ENCODE measurements at places on chromosomes 11 and 22. TPM values are rescaled to one million over a fixed set of nuclear protein-coding genes. Genes with fewer than 3 reads are reported as not detected.
A peak's percentile ranks its signal among the peaks of the same experiment; 100 is the strongest.

The BANF1 gene
- 300 TPM for total RNA-seq

DNA sequence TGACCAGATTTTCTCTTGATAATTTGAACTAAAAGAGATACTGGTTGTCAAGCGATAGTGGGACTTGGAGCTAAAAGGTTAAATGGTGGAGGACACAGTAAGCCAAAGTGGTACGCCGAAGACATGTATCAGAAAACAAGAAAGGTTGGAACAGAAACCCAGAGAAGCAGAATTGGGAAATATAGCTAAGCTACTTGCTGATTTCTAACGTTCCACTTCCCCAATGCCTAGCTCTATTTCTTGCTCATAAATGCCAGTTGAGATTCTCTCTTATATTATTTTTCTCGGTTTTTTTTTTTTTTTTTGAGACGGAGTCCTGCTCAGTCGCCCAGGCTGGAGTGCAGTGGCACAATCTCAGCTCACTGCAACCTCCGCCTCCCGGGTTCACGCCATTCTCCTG is 12.7 kb downstream of the TMEM41B start:
- H3K27ac ChIP-seq = no peak overlapping the region
- H3K4me3 ChIP-seq = no peak overlapping the region
- H3K27me3 ChIP-seq = no peaks in the 10 kb centered on the region
- H3K4me1 ChIP-seq = peaks cover 2% of the 10 kb centered on the region

DNA sequence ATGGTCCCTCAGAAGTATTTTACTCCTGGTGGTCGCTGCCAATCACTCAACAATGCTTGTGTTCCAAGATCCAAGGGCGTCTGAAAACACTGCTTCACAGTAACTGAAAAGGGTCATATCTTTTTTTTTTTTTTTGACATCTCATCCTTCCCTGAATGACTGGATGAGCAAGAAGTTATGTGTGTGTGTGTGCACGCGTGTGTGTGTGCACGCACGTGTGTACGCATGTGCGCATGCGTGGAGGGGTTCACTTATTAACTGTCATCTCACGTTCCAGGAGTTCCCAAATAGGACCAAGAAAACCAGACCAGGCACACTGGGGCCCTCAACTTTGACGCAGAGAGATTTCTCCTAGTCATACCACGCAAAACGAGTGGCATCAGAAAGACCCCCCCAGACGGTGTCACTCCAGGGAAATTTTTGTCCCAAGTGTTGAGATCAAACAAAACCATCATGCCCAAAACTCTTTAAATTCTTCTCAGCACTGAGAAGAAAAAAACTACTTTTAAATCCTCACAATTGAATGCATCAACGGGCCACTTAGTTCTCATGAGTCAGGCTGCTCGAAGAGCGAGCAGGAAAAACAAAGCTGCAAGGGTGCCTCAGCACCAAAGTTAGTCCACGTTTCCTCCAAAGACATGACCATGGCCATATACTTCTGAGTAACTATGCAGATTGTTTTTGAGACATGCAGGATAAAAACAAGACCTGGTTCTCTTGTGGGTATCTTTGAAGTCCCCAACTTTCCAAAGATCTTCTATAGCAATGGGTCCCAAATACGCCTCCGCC is 12.9 kb downstream of the MN1 start:
- no peak overlapping the region for H3K4me3 ChIP-seq
- no peaks in the 10 kb centered on the region for H3K36me3 ChIP-seq
- no peaks in the 10 kb centered on the region for H3K4me1 ChIP-seq
- H3K27ac ChIP-seq = no peak overlapping the region

The SNX19 gene
- 82.4 TPM for total RNA-seq

The OR5P2 gene
- total RNA-seq = not detected

The MRGPRX3 gene
- total RNA-seq = not detected

- H3K27ac ChIP-seq = no peak overlapping the region
- H3K36me3 ChIP-seq = no peaks in the 10 kb centered on the region
Measured at GRCh38 chr11:38968951-38969350, 2370.9 kb upstream of the RAG2 start.

The OR8H2 gene
- not detected for total RNA-seq

GRCh38 chr11:92843455-92843854 is 126.0 kb upstream of the MTNR1B start:
- no peaks in the 10 kb centered on the region for H3K36me3 ChIP-seq
- H3K27me3 ChIP-seq = no peaks in the 10 kb centered on the region
- H3K27ac ChIP-seq = no peak overlapping the region
- no peaks in the 10 kb centered on the region for H3K4me1 ChIP-seq
- no peak overlapping the region for H3K4me3 ChIP-seq
- DNase-seq = no peak

The GPR83 gene
- 2.8 TPM for total RNA-seq

The OR10A2 gene
- total RNA-seq = not detected

DNA sequence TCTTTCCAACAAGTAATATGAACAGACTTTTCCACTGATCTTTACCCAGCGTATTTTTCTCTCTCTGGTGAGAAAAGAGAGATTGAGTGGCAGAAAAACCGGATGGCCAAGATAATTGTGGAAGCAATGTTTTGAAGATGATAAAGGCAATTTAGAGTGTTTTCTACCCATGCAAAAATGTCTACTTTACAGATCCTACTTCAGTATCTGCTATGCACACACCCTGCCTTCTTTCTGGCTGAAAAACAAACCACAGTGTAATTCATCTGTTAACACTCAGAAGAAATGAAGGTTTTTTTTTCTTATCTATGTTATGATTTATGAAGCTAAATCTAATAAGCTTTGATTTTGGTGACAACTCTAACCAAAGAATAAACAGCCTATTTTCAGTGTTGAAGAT is 56.8 kb downstream of the SLC5A12 start:
- H3K27me3 ChIP-seq = no peaks in the 10 kb centered on the region
- H3K27ac ChIP-seq = no peak overlapping the region
- H3K4me3 ChIP-seq = no peak overlapping the region
- H3K4me1 ChIP-seq = no peaks in the 10 kb centered on the region
- no peaks in the 10 kb centered on the region for H3K36me3 ChIP-seq
- no peak for DNase-seq

The PIWIL4 gene
- 3.4 TPM for total RNA-seq

DNA sequence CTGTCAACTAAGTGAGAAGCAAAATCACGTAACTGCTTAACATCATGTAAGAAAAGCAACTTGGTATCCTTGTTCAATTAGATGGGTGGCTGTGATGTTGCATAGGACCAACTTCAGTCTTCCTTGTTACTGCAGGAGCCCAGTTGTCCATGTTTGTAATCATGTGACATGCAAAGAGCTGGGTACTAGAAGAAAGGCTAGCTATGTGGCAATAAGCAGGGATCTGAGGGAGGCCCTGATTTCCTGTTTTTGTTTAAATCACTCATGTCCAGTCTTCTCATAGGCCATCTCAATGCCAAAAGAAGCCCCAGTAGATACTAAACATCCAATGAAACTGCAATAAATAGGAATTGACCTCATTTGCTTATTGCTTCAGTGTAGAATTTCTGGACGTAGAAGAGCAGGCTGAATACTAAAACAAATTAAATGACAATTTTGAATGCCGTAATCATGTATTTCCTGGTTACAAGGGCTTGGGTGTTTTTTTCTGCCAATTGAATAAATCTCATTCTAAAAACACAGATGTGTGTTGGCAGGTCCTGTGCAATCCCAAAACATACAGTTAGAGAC is 140.8 kb upstream of the ARHGAP20 start:
- no peak for DNase-seq
- H3K4me3 ChIP-seq = no peak overlapping the region
- H3K27me3 ChIP-seq = no peaks in the 10 kb centered on the region

DNA sequence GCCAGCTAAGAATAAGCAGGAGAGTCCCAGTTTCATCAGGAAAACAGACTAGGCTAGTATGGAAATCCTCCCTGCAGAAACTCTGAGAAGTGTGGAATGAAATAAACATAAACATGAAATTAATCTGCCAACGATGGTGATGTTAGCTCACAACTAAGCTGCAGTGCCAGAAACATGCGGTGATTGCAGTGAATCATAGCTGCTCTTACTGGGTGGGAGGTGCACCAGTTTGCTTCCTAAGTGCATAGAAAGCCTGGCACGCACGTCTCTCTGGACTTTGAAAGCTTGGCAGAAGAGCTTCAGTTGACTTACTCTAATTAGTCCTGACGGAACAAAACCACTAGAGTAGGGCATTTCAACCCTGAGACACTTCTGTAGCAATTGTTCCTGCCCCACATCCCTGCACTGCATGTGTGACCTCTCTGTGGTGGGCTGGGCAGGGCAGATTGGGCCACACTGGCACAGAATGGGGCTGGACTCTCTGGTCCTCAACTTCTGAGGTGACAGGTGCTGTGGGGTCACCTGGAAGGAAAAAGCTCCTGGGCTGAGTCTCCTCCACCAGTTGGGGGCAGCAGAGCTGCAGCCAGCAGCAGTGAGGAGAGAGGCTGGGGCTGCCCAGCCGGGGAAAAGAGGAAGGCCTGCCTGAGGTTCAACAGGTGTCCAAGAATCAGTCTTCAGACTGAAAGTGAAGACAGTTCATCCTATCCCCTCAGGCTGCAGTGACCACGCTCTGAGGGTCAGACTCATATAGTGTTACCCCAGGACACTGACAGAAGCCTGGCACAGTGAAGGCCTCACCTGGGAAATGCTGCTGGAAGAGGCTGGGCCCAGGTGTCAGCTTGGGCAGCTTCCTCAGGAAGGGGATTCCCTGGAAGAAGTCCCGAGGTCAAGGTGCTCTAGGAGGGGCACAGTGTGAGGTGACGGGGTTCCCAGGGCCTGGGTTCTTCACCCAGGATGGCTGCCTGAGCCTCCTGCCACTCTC is 40.5 kb downstream of the GGTLC2 start:
- peaks cover 41% of the 10 kb centered on the region for H3K4me1 ChIP-seq
- no peaks in the 10 kb centered on the region for H3K27me3 ChIP-seq
- DNase-seq = no peak
- no peaks in the 10 kb centered on the region for H3K36me3 ChIP-seq
- no peak overlapping the region for H3K27ac ChIP-seq

GRCh38 chr11:120021978-120022377 is 115.9 kb downstream of the TRIM29 start:
- no peak overlapping the region for H3K27ac ChIP-seq

DNA sequence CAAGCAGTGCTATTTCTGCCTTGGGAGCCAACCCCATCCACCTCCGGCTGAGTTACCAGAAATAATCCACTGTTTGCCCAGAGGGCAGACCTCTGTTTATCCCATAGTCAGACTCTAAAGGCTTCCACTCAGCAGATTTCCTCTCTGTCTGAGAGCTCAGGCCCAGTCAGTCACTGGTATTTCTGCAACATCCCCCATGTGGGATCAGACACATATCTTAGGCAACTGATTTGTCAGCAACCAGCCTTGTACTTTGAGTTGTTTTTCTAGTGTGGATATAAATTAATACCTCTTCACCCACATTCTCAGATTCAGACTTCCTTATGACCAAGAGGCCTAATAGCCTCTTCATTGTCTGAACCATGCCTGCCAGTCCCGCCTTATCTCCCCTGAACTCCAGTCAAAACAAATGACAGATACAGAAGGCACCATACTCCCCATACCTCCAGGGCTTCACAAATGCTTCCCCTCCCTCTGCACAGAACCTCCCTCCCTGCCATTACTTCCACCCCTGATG is 193.6 kb downstream of the FAM76B start:
- no peaks in the 10 kb centered on the region for H3K4me1 ChIP-seq
- no peak overlapping the region for H3K4me3 ChIP-seq
- no peaks in the 10 kb centered on the region for H3K27me3 ChIP-seq
- no peak for DNase-seq
- H3K36me3 ChIP-seq = no peaks in the 10 kb centered on the region
- no peak overlapping the region for H3K27ac ChIP-seq

- no peak overlapping the region for H3K4me3 ChIP-seq
- H3K27ac ChIP-seq = no peak overlapping the region
- H3K27me3 ChIP-seq = no peaks in the 10 kb centered on the region
- DNase-seq = no peak
- no peaks in the 10 kb centered on the region for H3K4me1 ChIP-seq
Measured at GRCh38 chr11:19604679-19605375, 107.8 kb upstream of the NAV2 start.

- H3K4me1 ChIP-seq = peaks cover 10% of the 10 kb centered on the region
- H3K27me3 ChIP-seq = no peaks in the 10 kb centered on the region
- DNase-seq = peak; percentile 93
- no peak overlapping the region for H3K4me3 ChIP-seq
- H3K36me3 ChIP-seq = no peaks in the 10 kb centered on the region
Measured at GRCh38 chr11:72831521-72832300, 17.5 kb downstream of the ATG16L2 start.

DNA sequence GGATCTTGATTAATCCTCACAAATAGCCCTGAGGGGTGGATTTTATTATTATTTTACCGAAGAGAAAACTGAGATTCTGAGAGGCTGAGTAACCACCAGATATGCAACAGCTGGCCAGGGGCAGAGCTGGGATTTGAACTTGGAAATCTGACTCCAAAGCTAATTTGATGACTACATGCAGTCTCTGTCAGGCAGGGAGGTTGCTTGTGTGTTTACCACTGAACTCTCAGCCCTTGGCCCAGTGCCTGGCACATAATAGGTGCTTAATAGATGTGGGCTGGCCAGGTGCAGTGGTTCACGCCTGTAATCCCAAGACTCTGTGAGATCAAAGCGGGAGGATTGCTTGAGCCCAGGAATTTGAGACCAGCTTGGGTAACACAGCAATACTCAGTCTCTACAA is 121.7 kb upstream of the CRYBB3 start:
- no peaks in the 10 kb centered on the region for H3K4me1 ChIP-seq
- H3K4me3 ChIP-seq = no peak overlapping the region
- H3K27me3 ChIP-seq = no peaks in the 10 kb centered on the region
- H3K27ac ChIP-seq = no peak overlapping the region
- H3K36me3 ChIP-seq = no peaks in the 10 kb centered on the region

The CCT8L2 gene
- not detected for total RNA-seq

DNA sequence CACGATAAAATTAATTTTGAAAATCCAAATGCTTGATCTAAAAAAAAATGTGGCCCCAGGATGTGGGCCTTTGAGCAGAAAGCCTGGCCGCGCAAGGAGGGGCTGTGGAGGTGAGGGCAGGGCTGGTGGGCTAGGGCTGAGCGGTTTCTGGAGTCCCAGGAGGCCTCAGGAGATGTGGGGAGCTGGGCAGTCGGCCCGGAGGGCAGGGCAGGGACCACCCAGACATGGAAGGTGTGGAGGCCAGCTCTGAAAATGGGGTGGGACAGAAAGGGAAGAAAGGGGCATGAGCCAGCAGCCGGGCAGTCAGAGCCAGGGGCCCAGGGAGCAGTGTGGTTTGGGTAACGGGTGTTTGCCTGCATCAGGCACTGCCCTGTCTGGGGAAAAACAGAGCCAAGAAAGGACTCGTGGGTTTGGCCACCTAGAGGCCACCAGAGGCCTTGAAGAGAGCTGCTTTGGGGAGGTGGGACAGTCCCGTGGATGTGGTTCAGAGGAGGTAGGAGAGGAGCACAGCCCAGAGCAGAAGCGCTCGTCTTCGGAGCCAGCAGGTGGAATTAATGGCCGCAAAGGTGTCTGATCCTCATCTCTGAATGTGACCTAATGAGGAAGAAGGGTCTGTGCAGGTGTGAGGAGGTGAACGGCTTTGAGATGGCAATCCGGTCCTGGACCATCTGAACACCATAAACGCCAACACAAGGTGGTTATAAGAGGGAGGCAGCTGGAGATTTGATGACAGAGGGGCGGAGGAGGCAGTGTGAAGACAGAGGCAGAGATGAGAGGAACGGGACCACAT is 50.2 kb downstream of the IGF2 start:
- no peaks in the 10 kb centered on the region for H3K27me3 ChIP-seq
- no peaks in the 10 kb centered on the region for H3K4me1 ChIP-seq
- no peak overlapping the region for H3K4me3 ChIP-seq
- H3K27ac ChIP-seq = no peak overlapping the region
- no peak for DNase-seq
- no peaks in the 10 kb centered on the region for H3K36me3 ChIP-seq

The NAALAD2 gene
- total RNA-seq = 142 TPM

The FZD4 gene
- 60.6 TPM for total RNA-seq

The FOSL1 gene
- 2.7 TPM for total RNA-seq
